ENCODE measurements at places on chromosomes 6 and 20. TPM values are rescaled to one million over a fixed set of nuclear protein-coding genes. Genes with fewer than 3 reads are reported as not detected.

KIF13A gene
- 16.7 TPM for total RNA-seq

- no peak for DNase-seq
Measured at GRCh38 chr6:112016320-112016719, 37.6 kb upstream of the CCN6 start.

DNA sequence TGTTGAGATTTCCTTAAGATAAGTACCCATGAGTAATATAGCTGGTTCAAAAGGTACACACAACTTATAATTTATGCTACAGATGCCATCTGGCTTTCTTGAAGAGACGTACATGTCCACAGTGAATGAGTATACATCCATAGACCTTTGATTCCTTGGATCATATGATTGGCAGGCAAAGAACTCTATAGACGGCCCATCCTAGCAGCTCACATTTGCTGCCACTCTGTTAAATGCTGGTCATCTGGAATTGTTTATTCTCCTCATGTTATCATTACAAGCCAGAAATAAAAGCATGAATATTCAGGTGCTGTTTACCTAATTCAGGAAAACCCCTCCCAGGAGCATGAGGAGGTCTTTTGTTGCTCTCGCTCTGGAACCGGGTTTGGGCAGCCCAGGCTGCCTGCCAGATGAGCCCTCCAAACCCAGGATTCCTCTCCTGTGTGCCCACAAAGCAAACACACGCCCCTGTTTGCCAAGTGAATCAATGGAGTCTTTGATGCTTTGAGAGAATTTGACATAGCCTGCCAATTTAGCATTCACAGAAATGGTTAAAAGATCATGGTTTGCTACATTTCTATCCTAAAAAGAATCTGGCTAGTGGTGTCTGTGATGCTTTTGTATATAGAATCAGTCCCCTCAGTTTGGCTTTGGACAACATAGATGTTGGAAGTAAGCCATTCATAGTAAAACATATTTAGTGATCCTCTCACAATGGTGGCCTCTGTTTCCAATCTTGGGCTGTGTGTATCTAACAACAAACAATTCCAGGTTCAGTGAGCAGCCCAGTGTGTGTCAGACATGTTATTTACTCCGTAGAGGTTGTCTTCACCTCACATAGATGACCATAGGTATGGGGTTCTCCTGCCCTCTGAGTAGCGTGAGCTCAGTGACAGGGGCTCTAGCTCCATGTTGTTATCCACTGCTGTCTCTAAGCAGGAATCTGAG is 17.5 kb upstream of the PLCG1 start:
- no peak for DNase-seq

- DNase-seq: no peak
Measured at GRCh38 chr6:152932865-152933264, 50.0 kb downstream of the FBXO5 start.
